NCI-H187 (cell line): ENCODE measurements at places on chromosomes 5 and 9.
A peak's percentile ranks its signal among the peaks of the same experiment; 100 is the strongest.

DNA sequence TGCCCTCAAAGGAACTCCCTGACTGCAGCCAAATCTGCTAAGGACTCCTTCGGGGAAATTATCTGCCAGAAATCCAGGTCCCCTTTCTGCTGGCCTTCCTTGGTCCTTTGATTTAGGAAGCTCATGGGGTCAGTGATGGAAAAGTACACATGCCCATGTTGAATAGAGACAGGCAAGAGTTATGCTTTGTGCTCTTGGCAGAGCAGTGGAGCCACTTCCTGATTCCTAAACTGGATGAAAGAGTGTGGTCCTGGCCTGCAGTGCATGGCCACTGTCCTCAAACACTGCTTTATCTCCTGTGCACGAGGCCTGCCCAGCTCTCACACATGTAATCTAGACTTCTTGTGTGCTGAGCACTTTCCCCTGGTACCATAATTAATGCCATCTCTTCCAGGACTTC lies 2.0 kb upstream of the EBF1 start:
- DNase-seq, result no peak

DNA sequence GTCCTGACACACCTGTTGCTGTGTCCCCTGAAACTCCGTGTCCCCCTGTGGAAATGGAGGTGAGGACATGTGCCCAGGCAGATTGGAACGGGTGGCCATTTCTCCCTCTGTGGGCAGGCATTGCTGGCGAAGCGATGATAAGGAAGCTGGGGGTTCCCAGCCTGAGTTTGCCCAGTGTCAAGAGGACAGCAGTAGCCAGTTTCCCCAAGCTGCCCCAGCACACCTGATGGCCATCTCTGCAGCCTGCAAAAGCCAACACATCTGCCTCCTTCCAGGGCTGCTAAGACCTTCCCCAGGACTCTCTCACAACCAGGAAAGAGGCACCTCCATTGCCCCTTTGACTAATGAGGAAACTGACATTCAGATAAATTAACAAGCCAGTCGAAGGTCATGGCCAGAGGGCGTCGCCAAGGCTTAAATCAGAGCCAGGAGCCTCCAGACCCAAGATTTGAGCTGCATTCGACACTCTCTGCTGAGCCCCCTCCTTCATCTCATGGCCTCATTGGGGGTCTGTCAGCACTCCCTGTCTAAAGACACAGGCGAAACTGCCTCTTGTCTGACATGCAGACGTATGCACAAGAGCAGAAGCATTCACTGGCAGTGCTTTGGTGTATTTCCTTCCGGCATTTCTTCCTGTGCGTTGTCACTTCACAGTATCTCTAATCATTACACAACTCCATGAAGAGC lies 10.4 kb upstream of the WNK2 start:
- no peak for DNase-seq

DNA sequence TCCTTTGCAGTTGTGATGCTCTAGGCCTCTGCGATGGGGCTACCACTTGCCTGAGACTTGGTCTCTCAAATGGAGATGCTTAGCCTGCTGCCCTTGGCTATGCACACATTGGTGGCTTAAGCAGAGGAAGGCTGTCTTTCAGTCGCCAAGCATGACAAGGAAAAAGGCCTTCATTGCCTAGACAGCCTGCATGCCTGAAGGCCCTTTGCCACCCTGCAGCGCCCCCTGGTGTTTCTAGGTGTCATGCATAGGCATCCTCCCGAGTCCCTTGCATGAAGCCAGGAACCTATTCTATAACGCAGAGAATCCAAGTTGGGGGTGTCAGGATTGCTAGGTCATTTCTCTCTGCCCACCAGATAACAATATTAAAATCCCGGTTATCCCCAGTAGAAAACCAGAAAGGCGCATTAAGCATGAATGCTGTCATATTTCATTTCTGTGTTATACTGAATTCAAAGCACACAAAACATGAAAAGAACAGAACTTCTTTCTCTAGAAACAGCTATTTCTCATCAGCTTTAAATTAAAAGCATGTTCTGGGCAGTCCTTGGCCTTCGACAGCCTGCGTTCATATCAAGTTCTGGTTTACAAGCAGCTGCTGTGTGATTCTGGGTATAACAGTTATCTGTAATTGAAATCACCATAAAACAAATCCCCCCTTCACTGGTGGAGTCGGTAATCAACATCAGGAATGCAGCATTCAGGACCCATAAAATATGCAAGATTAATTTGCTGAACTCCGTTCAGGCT lies 59.7 kb upstream of the TRPC7 start:
- peak; percentile 75 for DNase-seq

DNA sequence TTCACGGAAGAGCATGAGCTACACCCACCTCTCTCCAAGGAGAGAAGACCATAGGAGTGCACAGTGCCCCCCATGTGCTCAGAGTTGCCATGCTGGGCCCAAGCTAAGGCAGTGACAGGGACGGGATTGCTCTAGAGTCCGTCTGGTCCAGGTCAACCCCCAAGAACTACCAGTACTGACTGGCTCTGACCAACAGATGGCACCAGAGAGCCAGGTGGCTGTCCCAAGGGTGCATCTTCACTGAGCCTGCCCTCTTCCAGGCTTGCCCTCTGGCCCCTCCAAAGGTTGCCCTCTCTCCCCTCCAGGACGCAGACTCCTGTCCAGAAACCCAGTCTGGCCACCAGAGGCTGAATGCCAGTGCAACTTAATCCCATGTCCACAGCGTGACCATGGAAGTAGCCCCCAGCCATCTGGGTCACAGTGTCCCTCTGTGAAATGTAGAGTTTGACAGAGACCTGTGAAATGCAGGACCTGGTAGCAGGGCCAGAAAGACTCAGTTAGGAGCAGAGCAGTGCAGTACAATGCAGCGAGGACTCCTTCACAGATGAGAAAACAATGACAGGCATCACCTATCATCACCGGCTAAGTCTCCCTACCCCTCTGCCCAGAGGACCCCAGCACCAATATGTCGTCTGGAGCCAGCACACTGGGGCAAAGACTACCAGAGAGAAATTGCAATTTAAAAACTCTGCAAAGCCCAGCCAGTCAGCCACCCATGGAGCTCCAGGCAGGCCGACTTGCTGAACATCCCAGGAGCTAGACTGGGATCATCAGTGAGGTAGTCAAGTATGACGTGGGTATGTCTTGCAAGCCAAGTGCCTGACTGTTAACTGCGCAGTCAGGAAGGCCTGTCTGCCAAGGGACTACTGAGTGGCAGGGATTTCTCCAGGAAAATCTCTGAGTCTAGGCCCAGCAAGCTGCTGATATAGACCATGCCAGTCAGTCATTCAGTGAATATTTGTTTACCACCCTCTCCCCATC lies 7.7 kb upstream of the SKP1 start:
- DNase-seq, result peak; percentile 2

GRCh38 chr5:81590498-81591384 lies 160.2 kb downstream of the SSBP2 start:
- no peak for DNase-seq

DNA sequence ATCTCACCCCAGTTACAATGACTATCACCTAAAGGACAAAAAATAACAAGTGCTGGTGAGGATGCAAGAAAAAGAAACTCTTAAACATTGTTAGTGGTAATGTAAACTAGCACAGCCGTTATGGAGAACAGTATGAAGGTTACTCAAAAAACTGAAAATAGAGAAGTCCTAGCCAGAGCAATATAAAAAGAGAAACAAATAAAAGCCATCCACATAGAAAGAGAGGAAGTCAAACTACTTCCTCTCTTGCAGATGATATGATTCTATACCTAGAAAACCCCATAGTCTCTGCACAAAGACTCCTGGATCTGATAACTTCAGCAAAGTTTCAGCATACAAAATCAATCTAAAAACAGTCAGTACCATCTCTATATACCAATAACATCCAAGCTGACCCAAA lies 221.5 kb upstream of the FAM174A start:
- no peak for DNase-seq

GRCh38 chr5:107826311-107827000 lies 155.7 kb upstream of the EFNA5 start:
- no peak for DNase-seq

GRCh38 chr5:89253666-89254352 lies 370.8 kb upstream of the MEF2C start:
- no peak for DNase-seq

DNA sequence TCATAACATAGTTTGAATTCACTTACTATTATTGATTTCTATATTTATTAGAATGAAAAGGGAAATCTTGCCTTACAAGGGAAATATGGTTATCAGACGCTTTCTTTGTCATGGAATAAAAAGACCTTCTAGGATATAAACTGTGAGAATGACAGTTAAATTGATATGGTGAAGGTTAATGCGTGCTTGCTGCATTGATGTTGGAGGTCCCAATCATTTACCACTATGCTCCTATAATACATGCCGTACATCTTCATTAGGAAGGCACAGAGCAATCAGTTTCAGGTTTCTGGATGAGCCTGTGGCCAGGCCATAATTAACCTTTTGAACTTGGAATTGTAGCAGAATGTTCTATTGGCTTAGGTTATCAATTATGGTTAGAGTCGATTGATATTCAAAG lies 201.4 kb upstream of the TLX3 start:
- DNase-seq, result no peak

GRCh38 chr9:32350682-32351081 lies 33.8 kb upstream of the ACO1 start:
- DNase-seq, result no peak

GRCh38 chr5:168481330-168481788 lies 4.9 kb upstream of the RARS1 start:
- no peak for DNase-seq

- DNase-seq, result no peak
These were observed 135.2 kb downstream of the COL23A1 start for GRCh38 chr5:178454821-178455479.

GRCh38 chr5:27171761-27172261 lies 133.4 kb upstream of the CDH9 start:
- no peak for DNase-seq

GRCh38 chr5:144139586-144139985 lies 30.9 kb downstream of the YIPF5 start:
- DNase-seq, result no peak

DNA sequence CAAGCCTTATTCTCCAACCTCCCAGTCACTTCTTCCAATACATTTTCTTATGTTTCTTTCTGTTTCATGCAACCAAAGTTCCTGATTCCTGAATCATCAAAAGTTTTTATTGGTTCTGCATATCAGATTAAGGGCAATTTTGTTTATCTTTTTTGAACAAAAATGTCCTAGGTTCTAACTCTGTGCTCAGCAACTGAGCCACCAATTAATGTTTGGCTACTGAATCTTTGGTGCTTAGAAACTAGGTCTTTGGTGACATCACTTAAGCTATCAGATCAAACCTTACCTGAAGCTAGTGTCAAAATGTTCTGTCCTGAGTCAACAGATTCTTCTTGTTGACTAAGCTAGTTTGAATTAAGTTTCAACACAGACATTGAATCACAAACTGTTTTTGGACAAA lies 56.1 kb downstream of the FGF18 start:
- no peak for DNase-seq

GRCh38 chr9:37464426-37465248 lies 613 bp downstream of the ZBTB5 start:
- peak; percentile 31 for DNase-seq

DNA sequence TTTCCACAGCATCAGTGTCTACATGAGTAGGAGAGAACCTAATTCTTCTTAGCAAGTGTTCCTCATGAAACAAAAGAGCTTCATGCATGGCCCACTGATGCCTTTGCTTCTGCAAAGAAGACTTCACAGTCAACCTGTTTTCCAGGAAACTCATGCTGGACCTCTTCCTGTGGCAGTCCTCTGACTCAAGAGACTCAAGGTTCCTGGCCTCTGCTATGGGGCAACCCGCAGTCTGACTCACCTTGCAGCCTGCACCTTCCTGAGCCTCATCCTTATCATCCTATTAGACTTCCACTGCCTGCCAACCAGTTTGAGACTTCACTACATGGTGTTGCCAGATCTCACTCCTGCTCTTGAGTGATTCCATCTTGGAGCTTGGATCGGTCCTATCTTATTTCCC lies 17.6 kb upstream of the AGGF1 start:
- DNase-seq, result no peak

DNA sequence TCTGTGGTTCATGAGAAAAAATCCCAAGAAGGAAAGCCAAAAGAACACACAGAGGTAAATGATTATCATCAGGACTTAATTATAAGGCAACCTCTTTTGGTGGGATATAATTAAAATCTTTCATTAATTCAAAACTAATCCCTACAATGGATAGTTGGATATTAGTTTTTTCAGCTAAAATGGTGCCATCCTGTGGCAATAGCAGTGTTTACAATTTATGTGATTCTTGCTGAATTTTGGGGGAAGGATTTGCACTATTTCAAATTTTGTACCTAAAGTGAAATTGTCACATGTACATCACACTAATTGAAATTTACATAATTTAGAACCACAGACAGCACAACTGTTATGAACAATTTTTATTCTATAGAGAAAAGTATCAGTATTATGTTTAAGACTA lies 67.0 kb downstream of the CAST start:
- no peak for DNase-seq

GRCh38 chr9:131656356-131657036 lies 83.4 kb downstream of the RAPGEF1 start:
- peak; percentile 66 for DNase-seq

DNA sequence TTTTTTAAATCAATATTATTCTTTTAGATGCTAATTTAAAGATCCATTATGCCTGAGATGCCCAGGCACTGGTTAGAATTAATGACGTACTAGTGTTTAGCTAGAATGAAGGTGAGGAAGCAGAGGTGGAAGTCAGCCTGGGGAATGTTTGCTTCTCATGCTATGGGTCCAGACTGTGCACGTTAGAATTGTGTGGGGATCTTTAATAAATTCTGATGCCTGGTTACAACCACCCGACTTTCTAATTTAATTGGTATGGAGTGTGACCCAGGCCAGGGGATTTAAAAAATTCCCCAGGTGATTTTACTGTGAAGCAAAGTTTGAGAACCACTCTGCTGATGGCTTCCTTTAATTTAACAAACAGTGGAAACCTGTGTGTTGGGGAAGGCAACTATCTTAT lies 111.1 kb downstream of the DOCK2 start:
- no peak for DNase-seq

DNA sequence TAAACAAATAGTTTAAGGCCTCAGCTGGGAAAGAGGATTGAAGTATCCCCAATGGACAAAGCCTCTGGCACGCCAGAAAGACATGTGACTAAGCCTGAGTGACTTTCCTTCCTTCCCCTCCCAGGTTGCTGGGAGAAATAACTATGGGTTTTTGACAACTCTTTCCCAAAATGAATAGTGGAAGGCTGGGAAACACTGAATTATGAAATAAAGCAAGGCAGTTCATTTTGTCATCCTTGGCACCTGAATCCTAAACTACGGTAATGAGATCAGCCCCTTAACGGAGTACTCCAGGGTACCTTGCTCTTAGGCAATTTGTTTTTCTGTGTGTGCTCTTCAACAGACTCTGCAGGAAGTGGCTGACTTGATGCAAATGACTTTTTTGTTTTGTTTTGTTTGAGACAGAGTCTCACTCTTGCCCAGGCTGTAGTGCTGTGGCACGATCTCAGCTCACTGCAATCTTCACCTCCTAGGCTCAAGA lies 75.2 kb downstream of the LMNB1 start:
- no peak for DNase-seq

- no peak for DNase-seq
These were observed 331.1 kb downstream of the TMEM38B start for GRCh38 chr9:106025453-106025852.

DNA sequence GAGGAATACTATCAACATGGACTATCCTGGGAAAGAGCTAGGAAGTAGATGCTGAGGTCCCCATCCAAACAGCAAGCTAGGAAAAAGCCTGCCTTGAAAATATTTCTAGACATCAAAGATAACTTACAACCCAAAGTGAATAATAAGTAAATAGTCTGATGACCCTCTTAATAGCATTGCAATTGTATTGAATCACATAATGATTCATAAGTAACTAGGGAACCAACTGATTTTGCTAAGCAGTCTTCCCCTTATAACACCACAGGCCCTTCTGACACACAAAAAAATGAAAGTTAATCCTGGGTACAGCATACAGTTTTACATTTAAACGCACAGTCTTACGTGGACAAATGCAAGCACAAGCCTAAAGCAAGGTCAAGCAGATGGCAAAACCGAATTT lies 199.3 kb downstream of the RFK start:
- no peak for DNase-seq
